CD4-positive, alpha-beta T cell treated with Interleukin-21 for 1 hour (primary cell): ENCODE measurements at places on chromosomes 3 and 15.

DNA sequence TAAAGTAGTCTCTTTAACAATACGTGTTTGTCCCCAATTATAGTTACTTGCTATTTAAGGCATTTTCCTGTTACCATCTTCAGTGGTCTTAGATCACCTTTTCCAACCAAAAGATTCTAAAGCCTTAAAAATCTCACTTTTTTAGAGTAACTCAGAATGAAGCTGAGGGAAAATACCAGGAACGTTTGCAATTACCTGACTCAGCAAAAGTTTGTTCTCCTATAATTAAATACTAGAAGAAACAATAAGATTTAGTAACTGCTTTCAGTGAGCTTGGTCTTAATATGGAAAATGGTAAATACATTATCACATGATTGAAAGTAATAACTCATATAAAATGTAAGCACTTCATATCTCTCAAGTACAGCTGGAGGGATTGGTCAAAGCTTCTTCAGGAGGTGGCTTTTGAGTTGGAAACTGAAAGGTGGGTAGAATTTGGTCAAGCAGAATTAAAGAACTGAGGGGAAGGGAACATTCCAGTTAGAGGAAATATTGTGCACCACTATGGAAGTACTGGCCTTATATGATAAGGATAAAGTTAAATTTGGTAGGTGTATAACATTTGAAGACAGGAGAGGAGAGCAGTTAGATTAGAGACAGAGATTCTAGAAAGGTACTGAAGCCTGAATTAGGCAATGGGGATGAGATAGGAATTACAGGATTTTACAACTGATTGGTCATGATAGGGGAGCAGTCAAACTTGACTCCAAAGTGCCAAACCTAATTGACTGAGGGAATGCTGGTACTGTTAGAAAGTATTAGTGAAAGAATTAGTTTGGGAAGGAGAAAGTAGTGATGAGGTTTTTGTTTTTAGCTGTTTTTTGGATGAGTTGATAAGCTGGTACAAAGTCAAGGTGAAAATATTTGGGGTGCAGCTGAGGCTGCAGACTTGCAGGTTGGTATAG lies 21.9 kb downstream of the TSC22D2 start:
- DNase-seq = no peak

- DNase-seq = no peak
Observed at GRCh38 chr15:97036301-97036700, 705.8 kb downstream of the NR2F2 start.

- no peak for DNase-seq
Observed at GRCh38 chr3:52118156-52118875, 35.9 kb downstream of the POC1A start.

- DNase-seq = peak; percentile 45
Observed at GRCh38 chr15:64634576-64635498, 140.6 kb downstream of the RBPMS2 start.

- no peak for DNase-seq
Observed at GRCh38 chr15:97903560-97903959, 56.9 kb upstream of the ARRDC4 start.

DNA sequence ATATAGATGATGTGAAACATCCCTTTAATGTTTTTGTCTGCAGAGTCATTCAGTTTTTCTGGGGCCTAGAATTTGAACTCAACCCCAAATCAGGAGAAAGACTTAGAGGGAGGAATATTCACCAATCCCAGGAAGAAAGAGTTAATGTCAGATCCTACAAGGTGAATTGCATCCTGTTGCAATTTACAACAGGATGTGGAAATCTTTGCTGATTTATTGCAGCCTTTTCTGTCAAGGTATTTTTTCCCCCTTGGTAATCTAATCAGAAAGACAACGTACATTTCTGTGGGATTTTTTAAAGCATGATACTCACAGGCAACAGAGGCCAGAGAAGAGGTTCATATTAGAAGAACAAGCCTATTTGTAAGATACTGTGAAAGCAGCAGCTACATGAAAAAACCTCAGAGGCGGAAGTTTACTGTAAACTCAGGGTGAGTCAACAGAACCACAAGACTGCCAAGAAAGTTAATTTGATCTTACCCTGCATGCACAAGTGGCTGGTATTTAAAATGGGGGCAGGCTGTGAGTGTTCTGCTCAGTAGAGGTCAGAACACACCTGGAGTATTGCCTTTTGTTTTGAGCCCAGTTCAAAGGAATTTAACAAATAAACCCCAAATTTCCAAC lies 531.9 kb downstream of the AGBL1 start:
- DNase-seq = peak; percentile 55

- DNase-seq = no peak
Observed at GRCh38 chr3:158950178-158950901, 148.5 kb downstream of the MFSD1 start.

GRCh38 chr15:42137461-42138261 lies 18.8 kb downstream of the PLA2G4F start:
- DNase-seq = peak; percentile 29

- no peak for DNase-seq
Observed at GRCh38 chr15:32990071-32990470, 204.4 kb downstream of the FMN1 start.

DNA sequence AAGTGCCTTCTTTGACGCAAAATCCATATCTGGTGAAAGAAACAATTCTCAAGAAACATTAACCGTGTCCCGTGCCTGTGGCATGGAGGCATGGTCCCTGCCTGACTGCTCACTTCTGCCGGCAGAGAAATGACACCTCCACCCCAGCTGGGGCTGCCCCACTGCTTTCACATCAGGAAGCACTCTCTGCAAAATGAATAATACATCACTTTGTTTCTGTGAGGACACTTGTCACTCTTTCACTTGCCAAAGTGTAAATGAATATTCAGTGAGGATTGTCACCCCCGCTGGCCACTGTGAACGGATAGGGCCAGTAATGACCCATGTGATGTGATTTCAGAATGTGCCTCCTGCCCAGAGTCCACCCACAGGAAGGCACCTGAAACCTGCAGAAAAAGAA lies 31.1 kb upstream of the SLC24A5 start:
- DNase-seq = no peak

GRCh38 chr3:59426821-59427565 lies 377.2 kb upstream of the CFAP20DC start:
- no peak for DNase-seq

DNA sequence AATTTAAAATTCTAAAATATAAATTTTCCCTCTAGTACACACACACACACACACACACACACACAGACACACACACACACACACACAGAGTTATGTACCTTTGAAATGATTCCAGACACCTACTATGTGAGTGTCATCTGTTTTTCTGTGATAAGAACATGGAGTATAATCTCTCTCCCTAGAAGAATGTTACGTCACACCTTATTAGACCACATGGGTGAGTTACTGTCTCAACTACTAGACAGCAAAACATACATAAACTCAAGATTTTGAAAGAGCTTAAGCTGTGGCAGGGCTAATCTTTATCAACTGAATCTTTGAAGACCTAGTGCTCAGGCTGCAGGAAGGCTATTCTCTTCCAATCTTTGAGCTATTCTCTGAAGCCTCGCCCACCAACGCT lies 385.9 kb upstream of the BCHE start:
- DNase-seq = no peak

GRCh38 chr3:50557106-50557505 lies 10.4 kb downstream of the C3orf18 start:
- DNase-seq = no peak

- no peak for DNase-seq
Observed at GRCh38 chr3:111051354-111051753, 20.3 kb upstream of the NECTIN3 start.

DNA sequence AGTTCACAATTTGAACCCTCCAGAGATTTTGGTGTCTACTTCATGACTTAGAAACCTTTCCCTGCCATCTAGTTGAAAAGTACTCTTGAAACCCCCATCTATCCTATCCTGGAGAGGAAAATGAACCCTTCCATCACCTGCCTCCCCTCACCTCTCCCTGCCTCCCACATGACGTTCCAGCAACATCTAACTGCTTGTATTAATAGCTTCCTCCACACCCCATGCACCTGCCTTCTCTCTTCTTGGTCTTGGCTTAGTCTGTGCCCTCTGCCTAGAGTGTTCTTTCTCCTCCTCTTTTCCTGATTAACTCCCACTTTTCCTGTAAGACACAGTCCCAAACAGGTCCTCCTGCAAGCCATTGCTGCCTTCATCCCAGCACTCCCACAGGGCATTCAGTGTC lies 107.8 kb downstream of the LIPC start:
- DNase-seq = no peak
